ENCODE measurements at places on chromosomes 5 and 9.

DNA sequence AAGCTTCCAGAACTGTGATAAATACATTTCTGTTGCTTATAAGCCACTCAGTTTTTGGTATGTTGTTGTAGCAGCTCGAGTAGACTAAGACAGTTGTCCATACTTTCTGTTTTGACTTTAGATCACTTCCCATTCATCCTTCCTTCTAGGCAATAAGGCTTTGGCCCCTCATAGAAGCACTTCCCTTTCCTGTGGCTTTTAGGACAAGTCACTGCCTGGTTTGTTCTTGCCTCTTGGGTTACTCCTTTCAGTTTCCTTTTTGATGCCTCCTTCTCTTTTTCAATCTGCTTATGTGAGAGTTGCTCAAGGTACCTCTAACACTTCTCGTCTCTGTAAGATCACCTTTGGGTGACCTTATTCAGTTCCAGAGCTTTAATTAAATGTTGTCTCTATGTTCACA is 72.4 kb upstream of the NTRK2 start:
- DNase-seq = no peak

GRCh38 chr5:172544371-172545095 is 90.2 kb upstream of the SH3PXD2B start:
- DNase-seq = no peak

DNA sequence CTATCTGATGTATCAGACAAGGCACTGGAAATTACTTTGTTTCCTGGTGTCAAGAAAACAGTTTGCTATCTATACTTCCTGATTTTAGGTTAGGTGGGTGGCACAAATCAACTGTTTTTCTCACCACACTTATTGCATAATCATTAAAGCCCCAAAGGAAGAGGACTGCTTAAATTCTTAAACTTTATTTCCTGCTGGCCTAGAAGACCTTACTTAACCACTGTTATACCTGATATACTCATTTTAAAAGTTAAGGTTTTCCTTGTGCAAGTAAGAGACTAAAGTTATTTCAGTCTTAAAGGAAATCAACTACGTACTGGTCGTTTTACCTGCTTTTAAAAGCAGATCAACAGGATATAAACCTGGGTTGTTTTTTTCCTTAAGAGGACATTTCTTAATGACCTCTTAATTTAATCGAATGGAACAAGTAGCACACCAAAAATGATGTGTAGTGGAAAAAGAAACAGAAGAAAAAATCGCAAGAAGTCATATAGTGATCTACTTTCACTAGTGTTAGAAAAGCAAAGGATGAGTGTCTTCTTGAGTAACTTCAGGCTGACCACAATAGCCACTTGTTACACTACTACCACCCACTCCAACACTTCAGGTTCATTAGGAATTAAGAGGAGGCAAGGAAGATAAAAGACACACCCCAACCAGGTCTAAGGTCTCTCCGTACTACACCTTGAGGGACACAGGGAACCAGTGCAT is 974 bp downstream of the CLINT1 start:
- no peak for DNase-seq

DNA sequence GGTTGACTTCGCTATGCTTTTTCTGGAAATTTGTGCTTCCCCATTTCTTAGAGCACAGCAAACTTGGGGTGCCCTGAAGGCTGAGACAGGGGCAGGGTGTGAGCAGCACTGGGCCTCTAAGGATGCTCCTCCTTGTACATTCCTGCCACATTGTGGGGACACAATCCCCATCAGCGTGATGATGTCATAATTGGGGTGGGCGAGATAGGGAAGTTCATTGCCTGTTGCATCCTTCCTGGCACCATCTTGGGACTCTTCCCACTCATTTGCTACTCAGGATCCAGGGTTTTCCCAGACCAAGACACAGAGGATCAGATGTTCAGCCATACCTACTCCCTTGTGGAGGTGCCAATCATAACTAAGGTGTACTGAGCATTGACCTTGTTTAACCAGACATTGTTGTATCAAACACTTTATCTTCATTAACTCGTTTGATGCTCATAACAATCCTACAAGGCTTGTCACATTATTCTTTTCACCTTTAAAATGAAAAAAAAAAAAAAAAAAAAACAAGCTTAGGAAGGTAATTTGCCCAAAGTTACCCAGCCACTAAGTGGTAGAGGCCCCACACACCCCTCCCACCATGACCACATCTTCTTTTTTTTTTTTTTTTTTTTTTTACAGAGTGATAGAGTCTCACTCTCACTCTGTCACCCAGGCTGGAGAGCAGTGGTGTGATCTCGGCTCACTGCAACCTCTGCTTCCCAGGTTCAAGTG is 87.6 kb downstream of the UGCG start:
- no peak for DNase-seq

DNA sequence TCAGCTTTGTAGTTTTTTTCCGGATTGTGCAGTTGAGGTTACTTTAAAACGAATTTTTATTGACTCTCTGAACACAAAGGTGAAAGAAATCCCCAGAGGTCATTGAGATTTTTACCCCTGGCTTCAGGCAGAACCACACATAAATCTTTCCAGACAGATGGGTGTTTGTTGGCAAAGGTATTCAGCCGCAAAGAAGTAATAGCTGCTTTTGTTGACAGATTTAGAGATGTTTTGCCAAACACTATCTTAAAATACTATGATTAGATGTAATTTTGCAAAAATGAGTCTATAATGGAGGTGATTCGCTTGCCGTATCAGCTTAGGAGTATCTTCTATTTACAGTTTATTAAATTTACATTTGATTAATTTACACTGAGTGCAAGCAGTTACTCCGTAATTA is 418.3 kb upstream of the CLINT1 start:
- DNase-seq = no peak

GRCh38 chr5:82605441-82605973 is 327.4 kb upstream of the RPS23 start:
- DNase-seq = no peak

DNA sequence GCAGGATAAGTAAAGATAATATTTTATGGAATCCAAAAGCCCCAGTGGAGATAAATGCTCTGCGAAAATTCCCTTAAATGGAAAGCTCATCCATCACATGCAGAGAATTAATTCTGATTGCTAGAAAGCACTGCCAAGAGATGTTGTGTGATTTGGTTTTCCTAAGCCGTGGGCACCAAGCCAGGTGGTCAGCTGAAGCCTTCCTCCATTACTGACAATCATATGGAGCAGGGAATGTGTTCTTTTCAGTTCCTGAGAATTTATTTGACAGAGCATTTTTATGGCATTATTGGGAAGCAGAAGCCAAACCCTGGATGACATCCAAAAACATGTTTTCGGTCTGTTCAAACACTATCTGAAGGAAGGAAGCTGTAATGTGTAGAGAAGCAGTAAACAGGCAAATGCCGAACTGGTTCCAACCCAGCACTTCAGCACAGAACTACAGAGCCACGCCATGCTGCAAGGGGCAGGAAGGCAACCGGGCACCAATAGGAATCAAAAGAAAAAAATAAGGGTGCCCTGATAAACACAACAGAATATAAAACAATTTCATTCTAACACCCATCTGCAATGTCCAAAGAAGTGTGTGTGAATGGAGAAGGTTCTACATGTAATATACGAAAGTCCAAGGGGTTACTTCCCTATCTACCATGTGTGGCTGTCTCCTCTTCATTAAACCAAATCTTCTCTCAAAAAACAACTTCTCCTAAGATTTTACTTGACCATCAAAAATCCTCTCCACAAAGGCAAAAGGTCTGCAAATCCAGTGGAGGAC is 12.3 kb downstream of the ARSB start:
- peak; percentile 24 for DNase-seq

GRCh38 chr5:131810510-131811249 is 13.9 kb upstream of the FNIP1 start:
- no peak for DNase-seq

DNA sequence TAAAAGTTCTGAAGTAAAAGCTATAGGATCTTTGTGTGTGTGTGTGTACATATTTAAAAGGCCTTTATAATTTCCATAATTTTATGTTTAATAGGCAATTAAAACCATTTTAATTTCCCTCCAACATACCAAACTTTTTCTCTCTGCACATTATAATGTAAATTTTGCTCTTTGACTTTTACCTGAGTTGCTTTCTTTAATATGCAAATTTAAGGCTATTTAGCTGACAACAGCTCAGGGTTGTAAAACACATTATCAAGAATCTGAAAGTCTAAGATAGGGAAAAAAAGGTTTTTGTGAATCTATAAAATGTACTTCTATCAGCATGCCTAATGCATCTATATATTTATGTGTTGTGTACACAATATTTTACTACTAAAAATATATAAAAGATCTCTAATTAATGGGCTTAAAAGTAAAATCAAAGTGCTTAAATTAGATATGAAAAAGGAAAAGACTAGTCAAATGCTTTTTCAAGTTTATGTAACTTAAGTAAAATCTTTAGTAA is 239.6 kb upstream of the RAI14 start:
- no peak for DNase-seq

- DNase-seq = no peak
Observed at GRCh38 chr9:84671586-84672521, 2.3 kb downstream of the NTRK2 start.

GRCh38 chr9:131733541-131734061 is 6.3 kb downstream of the RAPGEF1 start:
- DNase-seq = no peak

GRCh38 chr9:30757723-30758122 is 1626.7 kb upstream of the ACO1 start:
- DNase-seq = no peak

- no peak for DNase-seq
Observed at GRCh38 chr5:123265551-123265950, 157.7 kb downstream of the CEP120 start.

DNA sequence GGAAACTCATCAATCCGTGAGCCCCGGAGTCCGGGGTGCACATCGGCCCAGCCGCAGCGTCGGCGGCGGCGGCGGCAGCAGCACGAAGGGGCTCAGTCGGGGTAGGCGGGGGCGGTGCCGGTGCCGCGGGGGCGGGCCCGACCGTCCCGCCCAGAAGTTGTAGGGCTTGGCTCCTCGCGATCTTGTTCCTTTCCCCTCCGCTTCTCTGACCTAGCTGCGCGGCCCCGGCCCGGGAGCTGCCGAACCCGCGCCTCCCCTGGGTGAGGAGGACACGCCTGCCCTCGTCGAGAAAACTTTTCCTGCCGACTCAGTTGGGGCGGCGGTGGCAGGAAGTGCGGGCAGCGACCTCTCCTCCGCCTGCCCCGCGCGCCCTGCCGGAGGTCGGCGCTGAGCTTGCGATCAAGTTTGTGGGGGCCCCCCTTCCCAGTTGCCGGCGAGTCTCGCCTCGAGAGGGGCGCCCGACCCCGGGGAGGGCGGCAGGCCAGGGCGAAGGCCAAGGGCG is at the start of gene MAN2A1:
MAN2A1 (plus strand) TSS at position 188 of the 502 bp plus-strand sequence. CDS start 491 bp downstream, outside the sequence.
- no peak for DNase-seq

- no peak for DNase-seq
Observed at GRCh38 chr9:78713614-78714405, 416.9 kb downstream of the PSAT1 start.

GRCh38 chr5:63919763-63920478 is 42.3 kb downstream of the HTR1A start:
- DNase-seq = no peak

GRCh38 chr9:128208946-128209669 is 5.9 kb downstream of the DNM1 start:
- DNase-seq = no peak

DNA sequence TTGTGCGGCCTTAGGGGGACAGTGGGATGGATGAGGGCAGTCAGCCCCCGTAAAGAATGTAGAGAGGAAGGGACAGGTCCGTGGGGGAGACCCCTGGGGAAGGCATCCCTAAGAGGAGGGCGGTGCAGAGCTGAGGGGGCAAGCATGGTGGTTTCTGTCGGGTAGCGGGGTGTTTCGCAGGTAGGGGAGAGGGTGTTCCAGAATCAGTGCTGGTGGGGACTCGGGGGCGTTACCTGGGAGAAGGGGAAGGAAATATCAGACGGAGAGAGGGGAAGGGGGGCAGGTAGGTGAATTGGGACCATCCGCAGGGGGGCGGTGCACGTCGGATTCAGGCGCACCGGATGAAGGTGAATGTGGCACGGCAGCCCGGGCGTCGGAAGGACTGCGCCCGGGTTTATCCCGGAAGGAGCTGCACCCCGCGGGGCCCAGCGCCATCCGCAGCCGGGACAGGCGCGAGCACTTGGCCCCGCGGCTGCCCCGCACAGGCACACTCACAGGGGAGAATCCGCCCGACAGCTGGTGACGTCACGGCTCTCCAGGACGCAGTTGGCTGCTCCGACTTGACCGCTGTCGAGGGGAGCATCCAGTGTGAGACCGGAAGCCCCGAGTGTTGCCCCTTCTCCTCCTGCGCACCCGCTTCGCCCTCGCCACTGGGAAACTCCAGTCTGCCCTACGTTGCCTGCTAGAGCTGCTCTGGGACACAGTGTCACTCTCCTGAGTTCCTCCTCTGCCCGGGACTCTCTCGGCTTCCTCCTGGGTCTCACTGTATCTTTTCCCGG is 1.3 kb downstream of the CD72 start:
- DNase-seq = no peak

- peak; percentile 76 for DNase-seq
Observed at GRCh38 chr9:117644133-117644931, 59.9 kb upstream of the TLR4 start.

DNA sequence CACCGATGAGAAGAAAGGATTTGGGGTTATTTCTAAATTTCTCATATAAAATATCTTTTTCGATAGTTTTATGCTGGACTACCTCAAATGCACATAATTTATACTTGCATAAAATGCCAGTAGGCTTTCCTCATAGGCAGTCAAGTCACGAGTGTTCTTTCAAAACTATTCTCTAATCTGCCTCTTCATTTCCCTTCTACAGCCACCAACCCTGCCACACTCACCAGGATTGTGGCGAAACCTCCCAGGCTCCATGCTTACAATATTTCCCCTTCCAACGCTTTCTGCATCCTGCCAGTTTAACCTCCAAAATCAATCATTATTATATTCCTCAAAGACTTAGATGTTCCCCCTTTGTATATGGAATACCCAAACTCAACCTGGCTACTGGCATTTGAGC is 65.4 kb downstream of the FRMD3 start:
- DNase-seq = no peak

DNA sequence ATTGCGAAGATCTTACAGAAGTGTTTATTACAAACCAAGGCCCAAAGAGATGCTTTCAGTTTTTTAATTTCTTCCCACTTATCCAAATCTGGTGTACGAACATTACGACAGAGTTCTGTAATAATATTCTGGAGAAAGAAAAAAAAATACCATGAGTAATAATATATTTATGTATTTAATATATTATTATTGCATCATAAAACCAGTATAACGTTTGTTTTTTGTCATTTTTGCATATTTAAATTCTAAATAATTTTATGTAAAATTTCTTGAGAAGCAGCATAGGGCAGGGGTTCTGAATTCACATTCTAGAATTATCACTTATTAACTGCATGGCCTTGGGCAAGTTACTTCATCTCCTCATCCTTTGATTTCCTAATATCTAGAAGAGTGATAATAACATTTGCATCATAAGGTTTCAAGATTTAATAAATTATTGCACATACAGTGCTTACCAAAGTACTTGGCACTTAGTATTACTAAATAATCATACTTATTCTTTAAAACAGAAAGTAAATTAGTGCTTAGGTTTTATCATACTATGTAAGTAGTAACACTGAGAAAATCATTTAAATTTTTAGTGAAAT is 107.7 kb downstream of the OSMR start:
- no peak for DNase-seq

GRCh38 chr5:103502662-103503061 is 59.9 kb downstream of the NUDT12 start:
- DNase-seq = no peak

- no peak for DNase-seq
Observed at GRCh38 chr9:89798547-89799120, 193.8 kb downstream of the GADD45G start.

GRCh38 chr9:85914108-85914507 is 26.8 kb upstream of the NAA35 start:
- DNase-seq = no peak

GRCh38 chr5:52856564-52856963 is 68.8 kb downstream of the ITGA1 start:
- no peak for DNase-seq

GRCh38 chr9:14027116-14027800 is 286.7 kb downstream of the NFIB start:
- DNase-seq = no peak

Measured in substantia nigra (tissue), 51 donors.